ENCODE measurements at places on chromosomes 13 and 19.

DNA sequence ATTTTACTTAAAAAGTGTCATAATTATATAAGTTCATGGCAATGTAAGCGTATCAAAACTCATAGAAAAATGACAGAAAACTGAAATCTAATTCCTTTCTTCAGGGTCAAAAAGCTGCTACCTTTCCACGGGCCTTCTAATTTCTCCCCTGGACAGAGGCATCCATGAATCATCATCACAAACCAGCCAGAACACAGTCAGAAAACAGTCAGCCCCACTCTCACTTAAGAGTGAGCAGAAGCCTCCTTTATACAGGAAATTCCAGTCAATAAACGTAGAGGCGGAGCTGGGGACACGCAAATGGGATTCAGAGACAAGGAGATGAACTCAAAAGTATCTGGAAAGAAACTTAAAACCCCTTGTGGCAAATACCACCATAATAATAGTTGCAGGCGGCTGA lies 54.2 kb upstream of the ABCC4 start:
- no peak for DNase-seq

GRCh38 chr19:40274585-40275544 lies 10.3 kb downstream of the AKT2 start:
- no peak for DNase-seq

DNA sequence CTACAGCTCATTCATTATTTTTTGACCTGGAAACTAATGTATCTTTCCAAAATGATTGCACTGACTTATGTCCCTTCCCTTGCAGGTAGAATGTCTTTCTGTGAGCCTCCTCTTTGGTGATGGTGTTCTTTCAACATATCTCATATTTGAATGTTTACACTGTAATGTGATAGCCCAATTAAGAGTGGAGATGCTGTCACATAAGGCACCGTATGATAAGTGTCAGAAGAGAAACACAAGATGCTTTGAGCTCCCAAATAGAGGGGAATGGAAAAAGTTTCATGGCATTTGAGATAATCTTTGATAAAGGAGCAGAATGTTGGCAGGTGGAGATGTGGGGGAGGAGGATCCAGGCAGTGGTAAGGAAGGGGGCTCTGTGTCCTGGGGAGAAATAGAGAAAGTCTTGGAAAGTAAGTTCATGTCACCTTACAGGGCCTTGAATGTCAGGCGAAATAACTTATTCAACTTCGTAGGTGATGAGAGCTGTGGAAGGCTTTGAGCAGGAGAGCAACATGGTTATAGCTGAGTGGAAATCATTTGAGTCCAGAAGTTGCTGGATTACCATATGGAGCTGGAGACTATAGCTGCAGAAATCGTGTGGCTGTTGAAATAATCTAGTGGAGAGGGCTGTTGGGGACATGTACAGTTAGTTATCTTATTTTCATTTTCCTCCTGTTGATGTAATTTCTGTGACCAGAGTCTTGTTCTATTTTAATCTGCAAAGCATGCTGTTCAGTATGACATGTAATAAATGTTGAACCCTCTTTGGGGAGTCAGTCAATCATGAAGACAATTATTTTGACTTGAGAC lies 10.3 kb upstream of the RNF113B start:
- no peak for DNase-seq

DNA sequence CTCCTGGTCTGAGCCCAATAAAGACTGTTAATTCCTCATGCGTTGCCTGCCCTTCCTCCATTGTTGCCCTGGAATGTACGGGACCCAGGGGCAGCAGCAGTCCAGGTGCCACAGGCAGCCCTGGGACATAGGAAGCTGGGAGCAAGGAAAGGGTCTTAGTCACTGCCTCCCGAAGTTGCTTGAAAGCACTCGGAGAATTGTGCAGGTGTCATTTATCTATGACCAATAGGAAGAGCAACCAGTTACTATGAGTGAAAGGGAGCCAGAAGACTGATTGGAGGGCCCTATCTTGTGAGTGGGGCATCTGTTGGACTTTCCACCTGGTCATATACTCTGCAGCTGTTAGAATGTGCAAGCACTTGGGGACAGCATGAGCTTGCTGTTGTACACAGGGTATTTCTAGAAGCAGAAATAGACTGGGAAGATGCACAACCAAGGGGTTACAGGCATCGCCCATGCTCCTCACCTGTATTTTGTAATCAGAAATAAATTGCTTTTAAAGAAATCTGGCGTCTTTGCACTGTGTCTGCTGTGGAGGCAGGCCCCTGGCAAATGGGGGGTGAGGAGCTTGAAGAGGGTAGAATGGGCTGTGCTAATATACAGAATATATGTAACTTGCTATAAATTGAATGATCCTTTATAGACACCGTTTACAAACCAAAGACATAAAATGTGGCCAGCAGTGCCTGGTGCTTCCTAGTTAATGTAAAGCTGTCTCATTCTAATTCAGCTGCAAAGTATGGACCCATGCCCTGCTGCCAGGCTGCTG lies 4.2 kb upstream of the RPS11 start:
- no peak for DNase-seq

- DNase-seq: no peak
These were observed 20.6 kb upstream of the ZNF599 start for GRCh38 chr19:34793565-34793964.

- DNase-seq: no peak
These were observed 114.8 kb downstream of the LRCH1 start for GRCh38 chr13:46667687-46668281.

GRCh38 chr19:58318297-58318696 lies 8.5 kb upstream of the ZSCAN22 start:
- no peak for DNase-seq

DNA sequence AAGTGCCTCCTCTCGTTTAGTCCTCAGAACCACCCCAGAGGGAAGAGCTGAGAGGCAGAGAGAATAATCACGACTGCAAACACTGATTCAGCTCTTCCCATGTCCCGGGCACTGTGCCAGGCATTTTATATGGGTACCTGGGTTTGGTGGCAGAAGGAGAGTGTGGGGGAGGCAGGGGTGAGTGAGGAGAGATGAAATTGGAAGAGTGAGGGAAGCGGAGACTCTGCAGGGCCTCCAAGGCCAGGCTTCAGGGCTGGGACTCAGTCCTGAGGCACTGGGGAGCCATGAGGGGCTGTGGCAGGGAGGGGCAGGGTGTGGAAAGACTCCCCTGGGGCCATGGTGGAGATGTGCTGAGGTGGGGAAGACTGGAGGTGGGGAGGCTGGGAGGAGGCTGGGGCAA lies 8.7 kb downstream of the SYNGR4 start:
- no peak for DNase-seq

DNA sequence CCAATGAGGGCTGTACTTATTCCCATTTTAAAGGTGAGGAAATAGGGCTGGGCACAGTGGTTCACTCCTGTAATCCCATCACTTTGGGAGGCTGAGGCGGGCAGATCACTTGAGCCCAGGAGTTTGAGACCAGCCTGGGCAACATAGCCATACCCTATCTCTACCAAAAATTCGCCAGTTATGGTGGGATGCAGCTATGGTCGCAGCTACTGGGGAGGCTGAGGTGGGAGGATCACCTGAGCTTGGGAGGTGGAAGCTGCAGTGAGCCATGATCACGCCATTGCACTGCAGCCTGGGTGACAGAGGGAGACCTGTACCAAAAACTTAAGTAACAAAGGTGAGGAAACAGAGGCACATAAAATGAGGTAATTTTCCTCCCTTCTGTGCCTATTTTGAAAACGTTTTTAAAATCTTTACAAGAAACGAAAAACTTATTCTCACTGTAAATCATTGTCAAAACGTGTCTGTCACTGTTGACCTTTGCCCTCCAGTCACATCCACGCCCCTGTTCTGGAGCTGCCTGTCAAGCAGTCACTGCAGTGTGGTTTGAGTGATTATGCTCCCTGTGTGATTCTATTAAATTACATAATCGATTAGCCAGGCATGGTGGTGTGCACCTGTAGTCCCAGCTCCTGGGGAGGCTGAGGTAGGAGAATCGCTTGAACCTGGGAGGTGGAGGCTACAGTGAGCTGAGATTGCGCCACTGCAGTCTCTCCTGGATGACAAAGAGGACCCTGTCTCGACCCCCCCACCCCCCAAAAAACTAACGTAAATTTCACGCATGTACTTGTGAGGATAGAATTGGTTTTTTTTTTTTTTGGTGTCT lies 12.5 kb downstream of the NOP53 start:
- no peak for DNase-seq
